ENCODE measurements at places on chromosomes 3 and 15. TPM values are rescaled to one million over a fixed set of nuclear protein-coding genes. Genes with fewer than 3 reads are reported as not detected.

Gene SNX22
- not detected for total RNA-seq

Gene GOLGA8S
- total RNA-seq, result 0.38 TPM

Gene SAMD7
- total RNA-seq, result not detected

- DNase-seq, result no peak
These were observed 241.9 kb upstream of the ST8SIA2 start for GRCh38 chr15:92151741-92152140.
